ENCODE measurements at places on chromosomes 13 and 19. TPM values are rescaled to one million over a fixed set of nuclear protein-coding genes. Genes with fewer than 3 reads are reported as not detected.

DNA sequence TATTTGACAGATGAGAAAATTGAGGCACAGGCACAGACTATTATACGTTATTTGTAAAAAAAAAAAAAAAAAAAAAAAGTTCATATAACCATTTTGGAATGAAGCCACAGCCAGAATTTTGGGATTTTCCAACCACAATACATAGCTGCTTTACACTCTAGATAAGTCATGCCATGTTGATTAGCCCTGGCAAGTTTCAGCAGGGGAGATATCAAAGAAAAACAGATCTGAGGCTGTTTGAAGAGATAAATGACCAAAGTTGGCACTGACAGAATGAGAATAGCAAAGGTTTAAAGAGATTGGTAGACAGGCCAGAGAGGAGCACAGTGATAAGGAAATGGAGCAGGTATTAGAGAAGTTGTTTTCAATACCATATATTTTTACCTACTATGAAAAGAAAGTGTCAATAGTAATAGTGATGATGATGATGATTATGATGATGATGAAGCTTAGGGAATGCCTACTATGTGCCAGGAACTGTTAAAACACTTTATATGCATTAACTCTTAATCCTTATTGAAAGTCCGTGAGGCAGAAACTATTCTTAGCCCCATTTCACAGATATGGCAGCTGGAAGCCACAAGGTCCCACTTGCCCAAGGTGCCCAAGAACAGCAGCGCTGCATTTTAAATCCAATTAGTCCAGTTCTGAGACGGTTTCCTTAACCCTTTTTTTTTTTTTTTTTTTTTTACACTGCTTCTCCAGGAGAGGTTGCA is 105.5 kb downstream of the MBNL2 start:
- H3K27ac ChIP-seq, result no peak overlapping the region
- no peaks in the 10 kb centered on the region for H3K36me3 ChIP-seq
- H3K4me1 ChIP-seq, result peaks cover 3% of the 10 kb centered on the region
- H3K27me3 ChIP-seq, result no peaks in the 10 kb centered on the region

DNA sequence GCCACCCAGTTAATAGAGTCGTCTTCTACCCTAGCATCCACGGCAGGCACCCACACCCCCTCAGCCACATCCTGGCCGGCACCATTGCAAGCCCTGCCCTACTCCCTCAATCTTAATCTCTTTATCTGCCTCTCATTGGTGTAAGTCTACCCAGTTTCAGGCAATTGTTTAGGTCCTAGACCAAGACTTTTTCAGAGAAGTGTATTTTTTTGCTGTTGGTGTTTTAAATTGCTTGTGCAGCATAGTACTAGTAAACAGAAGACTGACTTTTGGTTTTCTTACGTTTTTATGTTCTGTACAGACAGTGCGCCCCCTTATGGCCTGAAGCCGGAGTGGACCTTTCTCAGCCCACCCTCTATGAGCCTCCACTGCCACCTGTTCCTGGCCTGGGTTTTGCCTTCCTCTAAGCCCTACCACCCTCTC is 2.3 kb upstream of the LCP1 start:
- H3K4me1 ChIP-seq, result peaks cover 3% of the 10 kb centered on the region
- no peak overlapping the region for H3K27ac ChIP-seq
- H3K4me3 ChIP-seq, result no peak overlapping the region
- peak; percentile 66 for DNase-seq
- no peaks in the 10 kb centered on the region for H3K27me3 ChIP-seq

DNA sequence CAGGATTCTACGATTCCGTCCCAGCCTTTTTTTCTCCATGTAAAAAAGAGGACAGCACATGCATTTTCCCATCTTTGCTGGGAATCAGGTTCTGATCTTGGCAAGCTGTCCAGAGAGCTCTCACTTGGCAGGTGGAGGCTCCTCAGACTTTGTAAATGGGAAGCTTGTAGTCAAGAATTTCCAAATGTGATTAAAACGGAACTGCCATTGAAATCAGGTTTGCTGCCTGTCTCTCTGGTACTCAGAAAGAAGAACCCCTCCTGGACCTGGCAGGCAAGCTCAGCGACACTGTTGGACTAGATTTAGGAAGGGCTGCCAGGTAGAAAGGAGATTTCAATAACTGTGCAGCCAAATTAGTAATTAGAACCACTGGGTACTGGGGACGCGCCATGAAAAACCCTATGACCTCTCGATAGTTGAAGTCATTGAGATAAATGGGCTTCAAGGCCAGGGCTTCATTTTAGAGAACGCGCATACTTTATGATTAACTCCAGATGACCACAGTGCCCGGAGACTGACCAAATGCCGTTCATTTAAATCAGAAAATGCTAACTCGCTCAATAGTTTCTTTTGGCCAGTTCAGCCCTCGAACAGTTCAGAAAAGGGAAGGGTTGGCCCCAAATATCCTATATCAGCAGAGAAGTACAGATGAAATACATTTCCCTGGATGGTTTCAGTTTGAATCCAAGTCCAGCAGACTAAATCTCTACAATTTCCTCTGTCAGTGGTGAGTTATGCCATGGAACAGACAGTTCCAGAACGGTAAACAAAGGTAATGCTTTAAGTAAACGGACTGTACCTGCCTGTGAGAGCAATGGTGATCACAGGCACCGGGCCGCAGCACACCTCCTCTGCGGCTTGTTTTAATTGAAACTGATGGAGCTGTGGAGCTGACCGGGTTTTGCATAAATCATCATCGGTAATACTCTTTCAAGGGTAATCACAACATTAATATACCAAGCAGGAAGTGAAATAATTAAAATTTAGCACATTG is 517.4 kb downstream of the RFC3 start:
- no peak overlapping the region for H3K4me3 ChIP-seq
- peaks cover 8% of the 10 kb centered on the region for H3K36me3 ChIP-seq
- H3K4me1 ChIP-seq, result no peaks in the 10 kb centered on the region
- no peak for DNase-seq
- no peak overlapping the region for H3K27ac ChIP-seq
- no peaks in the 10 kb centered on the region for H3K27me3 ChIP-seq

- no peaks in the 10 kb centered on the region for H3K27me3 ChIP-seq
- H3K4me1 ChIP-seq, result no peaks in the 10 kb centered on the region
- H3K36me3 ChIP-seq, result no peaks in the 10 kb centered on the region
- DNase-seq, result peak; percentile 46
Observed at GRCh38 chr13:84894749-84895148, 904.5 kb downstream of the SLITRK6 start.

DNA sequence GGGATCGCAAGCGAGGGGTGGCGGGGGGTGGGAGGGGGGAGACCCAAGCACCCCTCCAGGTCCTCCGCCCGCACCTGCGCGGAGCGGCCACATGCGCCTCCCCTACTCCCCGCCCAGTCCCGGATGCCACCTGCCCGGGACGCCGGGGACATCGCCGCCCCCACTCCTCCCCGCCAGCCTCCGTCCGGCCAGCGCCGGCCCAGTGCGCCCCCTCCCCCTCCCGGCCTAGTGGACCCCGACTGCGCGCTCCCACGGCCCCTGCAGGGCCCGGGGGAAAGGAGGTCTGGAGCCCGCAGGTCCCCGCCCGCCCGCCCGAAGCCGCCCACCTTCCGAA is 263 bp downstream of the RHPN2 start:
- DNase-seq, result peak; percentile 75
- peak overlapping the region; percentile 84 for H3K4me3 ChIP-seq
- H3K4me1 ChIP-seq, result no peaks in the 10 kb centered on the region
- no peaks in the 10 kb centered on the region for H3K27me3 ChIP-seq
- H3K36me3 ChIP-seq, result no peaks in the 10 kb centered on the region
- H3K27ac ChIP-seq, result no peak overlapping the region

DNA sequence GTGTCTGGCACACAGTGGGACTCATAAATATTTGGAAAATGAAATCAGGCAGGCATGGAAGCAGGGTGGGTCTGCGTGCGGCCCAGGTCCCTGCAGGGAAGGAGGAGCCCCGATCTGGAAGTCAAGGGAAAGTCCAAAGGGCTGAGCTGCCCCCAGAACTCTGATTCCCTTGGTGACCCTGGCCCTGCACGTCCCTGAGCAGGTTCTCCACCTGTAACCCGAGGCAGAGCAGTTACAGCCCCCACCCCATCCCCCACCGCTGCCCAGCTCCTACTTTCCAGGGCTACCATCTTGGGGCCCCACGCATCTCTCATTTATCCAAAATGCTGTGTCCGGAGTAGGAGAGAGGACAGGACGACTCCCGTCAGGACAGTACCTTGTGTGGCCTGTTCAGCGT is 2.1 kb downstream of the PLEKHF1 start:
- H3K27ac ChIP-seq, result no peak overlapping the region
- peaks cover 2% of the 10 kb centered on the region for H3K36me3 ChIP-seq
- H3K27me3 ChIP-seq, result no peaks in the 10 kb centered on the region
- no peak for DNase-seq
- peak overlapping the region; percentile 73 for H3K4me3 ChIP-seq

GRCh38 chr13:46109451-46109850 is 4.6 kb upstream of the CPB2 start:
- H3K27ac ChIP-seq, result no peak overlapping the region
- no peak for DNase-seq
- H3K36me3 ChIP-seq, result no peaks in the 10 kb centered on the region
- H3K4me3 ChIP-seq, result no peak overlapping the region
- H3K27me3 ChIP-seq, result no peaks in the 10 kb centered on the region

KLK12 gene
- total RNA-seq, result not detected

SMIM44 gene
- not detected for total RNA-seq

ZNF285 gene
- 3.9 TPM for total RNA-seq

CD33 gene
- 0.09 TPM for total RNA-seq
